ENCODE measurements at places on chromosomes 16 and 17. TPM values are rescaled to one million over a fixed set of nuclear protein-coding genes. Genes with fewer than 3 reads are reported as not detected.

DNA sequence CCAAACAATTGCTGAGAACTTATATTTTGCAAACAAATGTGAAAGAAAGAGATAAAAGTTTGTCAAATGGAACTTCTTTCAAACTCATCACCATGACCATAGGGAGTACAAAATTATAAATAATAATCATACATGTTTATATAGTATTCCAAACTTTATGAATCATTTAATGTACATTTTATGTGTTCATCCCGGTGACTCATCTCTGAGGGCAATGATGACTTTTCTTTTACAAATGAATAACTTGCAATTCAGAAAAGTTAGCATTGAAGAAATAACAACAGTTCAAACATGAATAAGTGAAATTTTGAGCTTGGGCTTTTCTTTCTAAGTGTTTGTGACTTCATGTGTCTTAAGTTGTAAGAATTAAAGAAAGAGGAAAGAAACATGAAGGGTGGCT lies 66.3 kb upstream of the CDH8 start:
- no peak for DNase-seq

DNA sequence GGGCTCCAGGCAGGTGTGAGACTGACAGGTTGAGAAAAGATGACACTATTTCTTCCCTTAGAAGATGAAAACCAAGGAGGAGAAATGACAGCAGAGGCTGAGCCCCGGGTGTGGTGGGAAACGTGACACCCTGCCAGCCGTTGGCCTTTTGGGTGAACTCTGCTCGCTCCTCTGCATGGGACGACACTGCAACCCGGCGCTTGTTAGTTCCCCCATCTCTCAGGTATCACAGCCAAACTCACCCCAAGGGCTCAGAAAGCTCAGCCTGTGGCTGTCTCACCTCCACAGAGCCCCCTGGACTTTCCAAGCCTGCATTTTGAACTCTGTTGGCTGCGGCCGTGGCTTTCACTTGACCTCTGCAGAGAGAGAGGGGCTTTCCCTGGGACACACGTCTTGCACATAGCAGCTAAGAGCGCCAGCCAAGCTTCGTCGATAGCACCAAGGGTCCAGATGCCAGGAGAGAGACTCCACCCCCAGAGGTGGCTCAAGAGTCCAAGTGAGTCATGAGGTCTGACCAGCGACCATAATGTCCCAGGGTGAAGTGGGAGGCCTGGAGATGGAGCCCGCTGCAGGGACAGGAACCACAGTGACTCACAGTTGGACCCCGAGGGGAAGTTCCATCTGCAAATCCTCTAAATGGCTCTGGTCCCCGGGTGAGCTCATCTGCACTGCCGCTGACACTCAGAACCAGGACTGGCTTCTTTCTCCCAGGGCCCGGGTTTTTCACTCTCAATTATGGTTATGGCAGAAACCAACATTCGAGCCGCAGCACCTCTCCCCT lies 301.9 kb downstream of the SOX9 start:
- no peak for DNase-seq

Gene RSL1D1
- total RNA-seq, result 72.9 TPM

DNA sequence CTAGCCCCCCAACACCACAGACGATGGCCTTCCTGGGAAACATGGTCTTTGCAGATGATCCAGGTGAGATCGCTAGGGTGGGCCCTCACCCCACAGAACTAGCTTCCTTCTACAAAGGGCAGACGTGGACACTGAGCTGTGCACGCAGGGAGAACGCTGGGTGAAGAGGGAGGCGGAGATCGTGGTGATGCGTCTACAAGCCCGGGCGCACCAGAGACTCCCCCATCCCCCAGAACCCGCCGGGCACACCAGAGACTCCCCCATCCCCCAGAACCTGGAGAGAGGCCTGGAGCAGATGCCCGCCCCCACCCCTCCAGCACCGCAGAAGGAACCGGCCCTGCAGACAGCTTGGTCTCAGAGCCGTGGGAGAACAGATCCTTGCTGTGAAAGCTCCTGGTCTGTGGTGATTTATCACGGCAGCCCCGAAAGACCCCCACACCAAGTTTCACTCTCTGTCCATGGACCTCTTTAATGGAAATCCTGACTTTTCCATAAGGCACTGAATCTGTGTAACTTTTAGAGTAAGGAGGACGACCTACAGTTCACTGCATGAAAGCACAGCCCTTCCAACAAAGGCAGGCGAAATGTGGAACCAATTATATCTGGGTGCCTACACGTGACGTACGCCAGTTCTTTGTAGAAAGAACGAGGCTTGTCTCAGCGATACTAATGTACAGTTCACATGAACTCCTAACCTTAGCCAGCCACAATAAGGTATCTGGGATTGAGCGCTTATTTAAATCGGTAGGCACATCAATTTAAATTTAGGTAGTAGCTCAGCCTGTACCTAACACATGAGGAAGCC lies 88.5 kb downstream of the ANKRD11 start:
- no peak for DNase-seq

DNA sequence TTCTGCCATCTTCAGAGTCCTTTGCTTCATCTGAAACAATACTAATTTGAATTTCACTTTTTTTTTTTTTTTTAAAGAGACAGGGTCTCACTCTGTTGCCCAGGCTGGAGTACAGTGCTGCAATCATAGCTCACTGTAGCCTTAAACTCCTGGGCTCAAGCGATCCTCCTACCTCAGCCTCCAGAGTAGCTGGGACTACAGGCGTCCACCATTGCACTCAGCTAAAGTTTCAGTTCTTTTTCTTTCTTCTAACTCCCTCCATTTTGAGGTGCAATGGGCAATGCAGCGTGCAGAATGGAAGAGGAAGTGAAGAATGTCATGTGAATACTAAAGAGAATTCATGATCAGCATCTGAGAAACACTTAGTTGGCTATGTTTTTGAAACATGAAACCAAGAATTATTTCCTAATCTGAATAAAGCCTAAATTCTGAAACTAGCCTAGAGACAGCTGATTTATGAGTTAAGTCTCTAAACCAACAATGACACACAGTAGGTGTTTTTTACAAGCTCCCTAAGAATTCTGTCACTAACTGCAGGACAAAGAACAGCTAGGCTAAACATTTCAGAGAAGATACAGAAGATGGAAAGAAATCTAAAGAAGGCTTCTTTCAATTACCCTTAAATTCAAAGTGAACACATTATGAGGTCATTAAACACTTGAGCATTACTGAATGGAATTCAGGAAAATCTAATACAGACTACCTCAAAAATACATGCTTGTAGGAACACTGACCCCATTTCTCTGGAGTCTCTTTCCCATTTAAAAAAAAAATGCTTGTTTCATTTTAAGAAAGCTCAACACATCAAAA lies 21.0 kb downstream of the SNN start:
- DNase-seq, result no peak

Gene PAM16
- total RNA-seq, result 43.1 TPM

Gene GCGR
- total RNA-seq, result not detected

DNA sequence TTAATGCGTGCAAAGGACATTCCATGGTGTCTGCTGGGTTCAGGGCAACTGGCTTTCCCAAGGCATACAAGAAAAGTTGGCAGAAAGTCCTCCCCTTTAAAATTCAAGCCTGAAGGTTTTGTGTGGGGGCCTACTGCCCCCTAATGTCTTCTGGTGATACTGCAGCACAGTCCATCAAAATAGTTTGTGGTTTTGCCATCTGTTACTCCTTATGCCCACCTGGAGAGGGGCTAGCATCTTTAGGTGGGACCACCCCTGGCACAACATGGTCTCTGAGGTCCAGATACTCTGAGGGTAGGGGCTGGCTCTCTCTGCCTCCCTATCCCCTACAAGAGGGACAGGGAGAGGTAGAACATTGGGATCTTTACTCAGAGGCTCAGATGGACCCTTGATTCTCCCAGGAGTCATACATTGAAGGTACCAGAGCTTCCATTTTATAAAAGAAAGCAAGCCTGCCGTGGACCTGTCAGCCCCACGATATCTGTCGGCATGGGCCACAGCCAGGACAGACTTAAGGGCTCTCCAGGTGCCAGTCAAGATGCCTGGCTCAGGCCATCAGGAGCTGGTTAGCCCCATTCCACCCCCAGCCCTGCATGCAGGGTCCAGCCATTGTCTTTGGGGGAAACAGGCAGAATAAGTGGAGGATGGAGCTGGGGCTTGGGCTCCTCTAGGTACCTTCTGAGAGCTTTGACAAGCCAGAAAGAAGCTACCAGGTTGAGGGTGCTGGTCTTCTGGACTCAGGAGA lies 6.3 kb downstream of the ESRP2 start:
- DNase-seq, result peak; percentile 44

DNA sequence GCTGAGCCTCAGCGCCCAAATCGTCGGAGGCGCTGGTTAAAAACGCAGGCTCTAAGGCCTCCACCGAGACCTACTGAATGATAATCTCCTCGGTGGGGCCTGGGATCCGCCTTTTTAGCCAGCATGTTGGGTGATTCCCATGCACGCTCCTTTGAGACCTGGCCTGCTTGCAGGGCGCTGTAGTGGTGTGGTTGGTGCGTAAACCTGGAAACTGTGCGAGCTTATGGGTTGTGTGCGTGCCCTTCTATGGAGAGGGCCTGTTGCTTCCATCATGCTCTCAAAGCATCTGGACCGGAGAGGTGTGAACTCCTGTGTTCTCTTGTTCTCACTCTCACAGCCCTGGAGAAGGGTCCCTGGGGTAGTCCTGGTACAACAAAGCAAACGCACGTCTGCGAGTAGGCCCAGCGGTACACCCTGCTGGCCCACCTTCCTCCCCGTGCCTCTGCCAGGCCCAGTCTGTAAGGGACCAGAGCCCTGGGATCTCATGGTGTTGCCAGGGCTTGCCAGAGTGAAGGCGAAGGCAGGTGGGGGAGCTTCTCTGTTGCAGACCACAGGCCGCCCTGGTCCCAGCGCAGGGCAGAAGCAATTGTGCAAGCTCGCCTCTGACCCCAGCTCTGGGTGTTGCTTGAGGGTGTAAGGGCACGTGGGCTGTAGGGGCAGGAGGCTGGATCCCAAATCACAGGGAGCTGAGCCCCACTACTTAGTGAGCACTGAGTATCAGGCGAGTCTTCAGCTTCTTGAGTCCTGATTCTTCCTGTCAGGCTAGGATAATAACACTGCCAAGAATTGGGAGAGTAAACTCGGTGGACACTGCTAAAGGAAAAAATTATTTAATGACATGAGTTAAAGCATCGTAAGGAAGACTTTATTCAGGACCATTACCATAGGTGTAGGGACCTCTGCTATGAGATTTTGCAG lies 879 bp upstream of the LRRC75A start:
- no peak for DNase-seq

DNA sequence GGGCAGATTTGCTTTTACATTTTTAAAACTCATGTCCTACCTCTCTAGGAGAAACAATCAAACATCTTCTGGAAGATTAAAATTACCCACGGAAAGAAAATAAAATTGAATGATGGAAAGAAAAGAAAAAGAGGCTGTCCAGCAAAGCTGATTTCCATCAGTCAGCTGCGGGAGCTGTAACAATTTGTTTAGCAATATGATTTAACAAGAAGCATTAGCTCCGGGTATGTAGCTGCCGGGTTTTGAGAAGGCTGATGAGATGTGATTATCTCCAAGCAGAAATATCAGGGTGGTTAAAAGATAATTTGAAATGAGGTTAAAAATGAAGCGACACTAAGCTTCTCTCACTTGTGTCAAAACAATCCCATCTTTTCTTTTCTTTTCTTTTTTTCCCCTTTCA lies 608.9 kb upstream of the SALL1 start:
- no peak for DNase-seq

Gene AANAT
- not detected for total RNA-seq

DNA sequence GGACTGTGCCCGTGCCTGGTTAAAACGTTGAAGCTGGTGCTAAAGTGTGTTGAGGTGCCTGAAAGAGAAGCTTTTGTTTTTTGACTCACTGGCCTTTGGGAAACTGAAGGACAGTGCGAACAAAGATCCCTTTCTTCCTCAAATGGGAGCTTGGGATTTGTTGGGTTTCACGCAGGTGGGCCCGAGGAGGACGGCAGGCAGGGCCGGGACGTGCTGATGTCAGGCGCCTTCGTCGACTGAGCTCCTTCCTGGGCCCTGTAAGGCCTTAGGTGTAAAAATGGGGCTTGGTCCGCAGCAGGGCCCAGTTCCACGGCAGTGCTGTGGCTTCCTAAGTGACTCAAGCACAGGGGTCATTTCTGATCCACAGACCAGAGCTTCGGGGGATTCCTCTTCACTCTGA lies 106.9 kb downstream of the BANP start:
- DNase-seq, result no peak

DNA sequence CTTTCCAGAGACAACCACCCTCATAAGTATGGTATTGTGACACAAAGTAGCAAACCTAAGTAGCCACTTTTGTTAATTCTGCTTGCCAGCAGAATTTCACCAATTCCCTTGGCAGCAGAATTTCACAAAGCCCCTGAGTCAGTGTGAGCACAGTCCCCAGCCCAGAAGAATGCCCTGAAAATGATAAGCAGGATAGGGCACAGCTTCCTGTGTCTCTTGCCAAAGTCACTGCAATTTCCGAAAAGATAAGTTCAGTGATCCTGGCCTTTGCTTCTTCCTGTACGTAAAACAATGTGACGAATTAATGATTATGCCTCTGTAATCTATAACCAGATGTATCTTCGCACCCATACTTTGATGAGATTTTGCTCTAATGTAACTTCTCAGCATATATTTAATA lies 16.0 kb upstream of the WIPF2 start:
- no peak for DNase-seq

- DNase-seq, result peak; percentile 91
Measured at GRCh38 chr17:7922845-7923628, 6.6 kb downstream of the KCNAB3 start.

GRCh38 chr16:84228256-84228838 lies 11.5 kb downstream of the KCNG4 start:
- DNase-seq, result peak; percentile 42

Measured in dorsolateral prefrontal cortex (tissue), 122 donors.